Bone marrow (tissue), 2 donors: ENCODE measurements at places on chromosomes 3 and 15.

GRCh38 chr3:58055314-58055713 lies 47.1 kb downstream of the FLNB start:
- DNase-seq, result peak; percentile 23

GRCh38 chr15:92578096-92578835 lies 77.3 kb downstream of the FAM174B start:
- no peak for DNase-seq

GRCh38 chr3:11604139-11604892 lies 39.4 kb downstream of the VGLL4 start:
- no peak for DNase-seq

DNA sequence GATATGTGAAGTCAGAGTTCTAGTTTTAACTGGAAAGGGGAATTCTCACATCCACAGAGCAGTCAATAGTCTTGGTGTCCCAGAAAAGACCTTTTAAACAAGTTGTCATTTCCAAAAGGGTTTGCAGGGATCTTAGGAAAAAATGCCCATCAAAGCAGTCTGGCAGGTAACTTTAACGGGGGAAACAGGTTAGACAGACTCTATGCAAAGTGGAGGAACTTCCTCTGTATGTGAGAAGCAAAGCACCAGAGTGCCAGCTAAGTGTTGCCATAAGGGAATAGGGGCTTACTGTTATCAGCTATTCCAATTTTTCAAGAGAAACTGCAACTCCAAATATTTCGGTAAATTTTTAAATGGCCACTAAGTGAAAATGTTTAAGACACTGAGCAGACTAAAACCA lies 307.9 kb upstream of the MDFIC2 start:
- no peak for DNase-seq

DNA sequence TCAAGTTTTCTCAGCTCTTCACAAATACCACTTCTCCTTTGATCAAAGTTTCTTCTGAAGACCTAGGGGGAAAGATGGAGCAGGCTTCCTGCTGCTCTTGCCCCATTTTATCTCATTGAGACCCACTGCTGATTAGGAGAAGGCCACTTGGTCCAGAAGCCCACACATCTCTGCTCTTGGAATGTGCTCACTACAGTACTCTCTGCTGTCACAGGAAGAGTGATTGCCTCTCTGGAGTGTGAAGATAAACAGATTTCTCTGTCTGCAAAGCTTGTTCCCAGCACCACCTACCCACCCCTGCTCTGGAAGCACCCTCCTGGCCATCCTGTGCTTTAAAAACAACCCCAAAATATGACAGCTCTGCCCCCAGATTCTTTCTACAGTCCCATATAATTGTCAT lies 41.3 kb upstream of the PRTG start:
- no peak for DNase-seq

- DNase-seq, result no peak
Measured at GRCh38 chr15:63899193-63899592, 65.4 kb upstream of the HERC1 start.

DNA sequence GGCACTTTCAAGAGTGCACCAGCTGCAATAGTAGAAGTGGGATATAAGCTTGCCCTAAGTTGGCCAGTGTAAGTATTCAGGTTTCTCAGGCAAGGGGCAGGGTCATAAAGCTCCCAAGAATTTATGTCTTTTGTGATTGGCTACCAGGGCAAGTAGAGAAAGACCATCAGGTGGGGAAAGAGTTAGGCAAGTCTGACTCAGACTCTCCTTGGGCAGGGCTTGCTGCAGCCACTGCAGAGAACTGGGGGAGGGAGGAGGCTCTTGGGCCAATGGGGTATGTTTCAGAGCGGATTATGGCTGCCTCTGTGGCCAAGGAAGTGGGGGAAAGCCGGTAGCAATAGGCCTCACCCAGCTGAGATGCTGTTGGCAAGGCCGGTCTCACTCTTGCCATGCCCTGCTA lies 44.6 kb upstream of the SLC25A36 start:
- DNase-seq, result no peak

GRCh38 chr15:79682285-79682684 lies 214.5 kb downstream of the MTHFS start:
- DNase-seq, result no peak

DNA sequence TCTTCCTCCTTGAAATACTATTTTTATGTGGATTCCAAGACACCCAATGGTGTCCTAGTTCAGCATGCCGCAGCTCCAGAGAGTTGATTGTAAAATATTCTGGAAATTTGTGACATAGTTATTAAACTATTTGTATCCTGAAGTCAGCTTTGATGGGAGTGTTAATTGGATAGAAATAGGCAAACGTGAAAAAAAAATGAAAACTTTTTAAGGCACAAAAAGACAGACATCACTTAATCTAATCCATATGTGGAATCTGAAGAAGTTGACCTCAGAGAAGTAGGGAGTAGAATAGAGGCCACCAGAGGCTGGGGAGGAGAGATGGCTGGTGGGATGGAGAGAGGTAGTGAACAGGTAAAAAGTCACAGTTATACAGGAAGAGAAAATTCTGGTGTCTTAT lies 704.2 kb downstream of the ROBO1 start:
- no peak for DNase-seq

DNA sequence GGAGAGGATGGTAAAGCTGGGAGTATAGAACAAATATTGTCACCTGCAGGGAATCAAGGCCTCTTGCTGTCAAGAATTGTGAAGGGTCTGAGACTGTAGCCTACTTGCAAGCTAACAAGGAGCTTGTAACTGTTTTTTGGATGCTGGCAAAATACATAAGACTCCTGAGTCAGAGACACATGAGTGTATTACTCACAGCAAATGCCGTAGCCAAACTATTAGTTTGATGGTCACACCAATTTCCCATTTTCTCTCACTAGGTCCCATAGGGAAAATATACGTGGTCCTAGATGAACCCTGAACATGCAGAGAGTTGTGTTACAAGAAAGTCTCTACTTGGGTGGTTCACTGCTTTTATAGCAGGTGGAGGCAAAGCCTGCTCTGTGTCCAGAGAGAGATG lies 44.7 kb upstream of the LIPC start:
- no peak for DNase-seq

DNA sequence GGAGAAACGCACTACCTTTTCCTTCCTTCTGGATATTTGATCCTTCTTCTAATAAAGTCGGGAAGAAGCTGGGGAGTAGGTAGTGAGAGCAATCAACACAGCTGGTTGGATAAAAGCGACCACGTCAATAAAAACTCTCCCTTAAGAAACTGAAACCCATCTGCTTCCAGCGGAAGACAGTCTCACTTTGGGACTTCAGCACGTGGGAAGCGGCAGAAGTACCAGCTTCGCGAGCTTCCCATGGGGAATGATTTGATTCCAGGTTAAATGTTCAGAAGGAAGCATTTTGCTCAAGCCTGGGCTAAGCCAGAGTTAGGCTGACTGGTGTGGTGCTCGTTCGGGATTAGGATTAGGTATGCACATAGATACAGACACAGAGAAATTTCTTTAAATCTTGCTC lies 262.3 kb upstream of the LYSMD4 start:
- DNase-seq, result no peak

DNA sequence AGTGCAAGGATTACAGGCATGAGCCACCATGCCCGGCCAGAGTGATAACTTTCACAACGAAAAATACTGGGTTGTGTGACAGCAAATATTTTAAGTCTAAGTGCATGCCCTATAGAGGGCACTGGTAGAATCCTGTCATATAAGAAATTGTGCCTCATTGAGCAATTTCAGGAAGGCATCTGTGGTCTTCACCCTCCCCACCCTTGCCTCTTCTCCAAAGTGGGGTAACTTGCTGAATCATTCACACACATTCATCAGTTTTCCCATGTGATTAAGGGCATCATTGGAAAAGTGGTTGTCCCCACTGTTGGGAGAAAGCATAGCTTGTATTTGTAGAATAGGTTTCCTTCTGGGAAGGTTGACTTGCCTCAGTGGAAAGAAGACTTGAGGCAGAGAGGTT lies 9.2 kb downstream of the MITF start:
- DNase-seq, result no peak

- DNase-seq, result no peak
Measured at GRCh38 chr15:42137461-42138261, 18.8 kb downstream of the PLA2G4F start.

DNA sequence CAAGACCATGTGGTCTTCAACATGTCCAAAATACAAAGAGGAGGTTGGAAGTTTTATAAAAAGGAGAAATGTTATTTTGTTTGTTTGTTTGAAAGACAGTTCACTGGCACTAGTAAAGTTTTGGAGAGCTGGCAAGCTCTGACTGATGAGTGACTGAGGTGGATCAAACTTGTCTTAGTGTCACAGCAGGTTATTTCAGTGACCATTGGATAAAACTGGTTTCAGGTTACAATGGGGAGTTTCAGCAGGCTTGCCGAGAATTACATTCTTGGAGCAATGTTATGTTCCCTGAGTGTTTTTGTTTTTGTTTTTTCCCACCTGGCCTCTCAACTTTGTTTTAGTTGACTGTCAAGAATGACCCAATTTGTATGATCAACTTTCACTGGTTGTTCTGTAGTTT lies 414.5 kb upstream of the ARHGEF26 start:
- no peak for DNase-seq

GRCh38 chr3:125011941-125012340 lies 43.9 kb downstream of the HEG1 start:
- DNase-seq, result no peak

GRCh38 chr3:153379516-153379915 lies 217.5 kb downstream of the RAP2B start:
- no peak for DNase-seq

DNA sequence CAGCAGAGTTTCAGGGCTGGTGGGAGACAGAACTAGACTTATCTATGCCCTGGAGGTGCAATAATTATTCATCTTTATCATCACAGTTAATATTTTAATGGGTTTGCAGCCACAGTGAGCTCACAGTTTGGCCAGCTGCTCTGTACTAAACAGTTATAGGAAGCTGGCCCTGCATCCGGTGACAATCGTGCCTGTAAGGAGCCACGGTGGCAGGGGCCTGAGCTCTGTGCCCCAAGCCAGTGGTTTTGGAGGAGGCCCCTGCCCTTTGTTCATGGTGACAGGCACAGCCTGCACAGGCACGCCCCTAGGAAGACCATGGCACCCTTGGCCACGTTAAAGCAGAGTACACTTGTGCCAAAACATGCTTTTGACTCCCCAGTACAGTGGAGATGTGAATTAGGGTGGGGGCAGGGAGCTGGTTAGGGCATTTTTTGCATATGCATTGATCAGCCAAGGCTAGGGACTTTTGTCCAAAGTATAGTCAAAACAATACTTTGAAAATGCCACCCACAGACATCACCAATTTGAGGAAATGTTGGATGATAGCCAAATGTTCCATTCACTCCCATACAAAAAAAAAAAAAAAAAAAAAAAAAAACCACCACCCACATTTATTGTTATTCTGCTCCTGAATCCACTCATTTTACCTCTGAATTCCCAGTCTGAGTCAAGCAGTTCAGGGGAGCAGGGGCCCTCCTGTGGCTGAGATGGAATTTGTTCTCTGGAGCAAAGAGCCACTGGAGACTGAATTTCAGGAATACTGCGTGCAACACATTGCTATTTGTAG lies 3.4 kb upstream of the RFTN1 start:
- no peak for DNase-seq
